ENCODE measurements at places on chromosomes 7 and 10.
A peak's percentile ranks its signal among the peaks of the same experiment; 100 is the strongest.

DNA sequence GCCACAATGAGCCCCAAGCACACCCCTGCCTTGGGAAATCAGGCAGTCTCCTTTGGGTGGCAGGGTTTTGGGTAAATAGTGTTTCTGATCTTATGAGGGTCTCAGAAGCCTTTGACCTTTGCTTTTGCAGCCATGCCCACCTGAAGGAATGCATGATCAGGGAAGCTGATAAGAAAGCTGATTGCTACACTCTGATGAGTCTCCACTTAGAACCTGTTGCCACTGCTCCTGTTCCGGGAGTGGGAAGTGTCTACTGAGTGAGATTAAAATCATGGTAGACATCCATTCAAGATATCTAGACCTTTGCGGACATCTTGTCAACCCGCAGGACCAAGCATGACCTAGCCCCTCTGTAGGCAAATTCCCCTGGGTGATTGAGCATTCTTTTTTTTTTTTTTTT, 282.6 kb downstream of the SKIDA1 start:
- no peak for DNase-seq

- no peak for DNase-seq
Measured at GRCh38 chr7:98836811-98837629, 32.8 kb downstream of the TMEM130 start.

- DNase-seq, result no peak
Measured at GRCh38 chr10:133420579-133420978, 3.8 kb downstream of the SPRN start.

DNA sequence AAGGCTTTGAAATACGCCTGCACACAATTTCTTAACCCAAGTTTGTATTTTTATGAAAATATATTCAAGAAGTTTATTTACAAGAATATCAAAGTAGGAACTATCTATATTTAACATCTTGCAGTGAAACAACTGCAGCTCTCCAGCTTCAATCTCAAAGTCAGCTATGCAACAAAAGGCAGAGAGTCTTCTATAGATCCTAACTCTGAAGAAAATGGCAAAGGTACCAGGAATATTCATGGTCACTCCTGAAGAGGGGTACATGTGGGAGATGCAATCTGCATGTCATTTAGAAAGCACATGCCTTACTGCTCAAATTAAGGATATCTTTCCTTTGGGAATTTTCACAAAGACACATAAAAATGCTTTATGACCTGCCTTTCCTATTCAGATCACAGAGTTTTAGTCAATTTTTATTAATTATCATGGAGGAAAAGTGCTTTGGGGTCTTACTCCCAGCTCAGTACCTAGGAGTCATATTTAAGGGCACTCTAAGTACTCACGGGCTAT, 1.5 kb downstream of the ANK3 start:
- no peak for DNase-seq

- no peak for DNase-seq
Measured at GRCh38 chr7:131897016-131897789, 340.8 kb upstream of the PODXL start.

DNA sequence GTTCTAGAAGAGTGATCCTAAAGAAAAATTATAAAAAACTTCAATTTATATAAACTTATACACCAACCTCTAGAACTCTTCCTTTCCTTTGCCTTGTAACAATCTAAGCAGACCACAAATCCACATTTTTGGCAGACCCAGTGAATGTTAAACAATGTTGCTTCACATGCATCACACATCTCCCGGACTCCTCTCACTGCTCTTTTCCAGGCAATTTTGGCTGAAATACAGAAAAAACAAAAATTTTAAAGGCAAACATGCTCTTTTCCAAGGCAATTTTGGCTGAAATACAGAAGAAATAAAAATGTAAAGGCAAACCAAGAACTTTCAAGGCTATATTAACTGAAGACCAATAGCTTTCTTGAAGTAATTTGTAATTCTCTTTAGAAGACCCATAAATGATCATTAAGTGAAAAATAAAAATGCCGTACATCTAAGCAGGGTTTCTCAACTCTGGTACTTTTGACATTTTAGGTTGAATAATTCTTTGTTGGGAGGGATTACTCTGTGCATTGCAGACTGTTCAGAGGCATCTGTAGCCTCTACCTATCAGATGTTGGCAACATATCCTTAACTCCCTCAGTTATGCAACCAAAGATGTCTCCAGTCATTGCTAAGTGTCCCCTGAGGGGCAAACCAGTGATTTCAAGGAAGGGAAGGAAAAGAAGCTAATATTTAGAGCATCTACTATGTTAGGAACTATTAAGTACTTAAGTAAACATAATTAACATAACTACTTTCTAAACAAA, 64.4 kb downstream of the NRBF2 start:
- DNase-seq, result no peak

DNA sequence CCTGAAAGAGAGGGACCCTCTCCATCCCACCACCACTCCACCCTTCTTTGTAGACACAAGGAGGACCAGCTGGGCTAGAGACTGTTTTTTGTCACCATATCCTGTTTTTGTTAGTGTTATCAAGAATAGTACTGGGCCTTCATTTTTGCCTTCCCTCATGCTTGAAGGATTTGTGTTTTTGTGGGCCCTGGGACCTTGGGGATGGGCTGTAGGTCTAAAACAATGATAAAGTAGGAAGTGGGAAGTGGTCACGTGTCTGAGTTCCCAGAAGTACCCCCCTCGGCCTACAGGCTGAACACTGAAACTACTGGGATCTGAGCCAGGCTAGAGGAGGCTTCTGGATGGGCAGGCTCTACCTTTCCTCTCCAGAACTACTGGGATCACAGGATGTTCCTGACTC, 8.9 kb downstream of the AGFG2 start:
- no peak for DNase-seq

DNA sequence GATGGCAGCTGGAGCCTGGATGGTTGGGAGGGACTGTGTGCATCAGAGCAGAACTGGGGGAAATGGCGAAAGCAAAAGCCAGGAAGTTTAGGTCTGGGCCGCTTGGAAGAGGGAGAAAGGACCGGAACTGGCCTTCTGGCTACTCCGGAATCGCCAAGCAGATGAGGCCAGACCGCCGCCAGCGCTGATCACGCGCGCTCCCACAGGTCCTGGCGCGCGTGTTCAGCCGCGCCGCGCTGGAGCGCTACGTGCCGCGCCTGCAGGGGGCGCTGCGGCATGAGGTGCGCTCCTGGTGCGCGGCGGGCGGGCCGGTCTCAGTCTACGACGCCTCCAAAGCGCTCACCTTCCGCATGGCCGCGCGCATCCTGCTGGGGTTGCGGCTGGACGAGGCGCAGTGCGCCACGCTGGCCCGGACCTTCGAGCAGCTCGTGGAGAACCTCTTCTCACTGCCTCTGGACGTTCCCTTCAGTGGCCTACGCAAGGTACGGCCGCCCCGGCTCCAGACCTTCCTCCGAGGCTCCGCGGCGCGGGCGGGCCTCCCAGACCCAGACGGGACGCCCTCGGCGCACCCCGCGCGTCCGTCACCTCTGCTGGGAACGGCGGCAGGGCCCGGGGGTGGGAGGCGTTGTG, 2.0 kb downstream of the CYP26C1 start:
- DNase-seq, result peak; percentile 23

DNA sequence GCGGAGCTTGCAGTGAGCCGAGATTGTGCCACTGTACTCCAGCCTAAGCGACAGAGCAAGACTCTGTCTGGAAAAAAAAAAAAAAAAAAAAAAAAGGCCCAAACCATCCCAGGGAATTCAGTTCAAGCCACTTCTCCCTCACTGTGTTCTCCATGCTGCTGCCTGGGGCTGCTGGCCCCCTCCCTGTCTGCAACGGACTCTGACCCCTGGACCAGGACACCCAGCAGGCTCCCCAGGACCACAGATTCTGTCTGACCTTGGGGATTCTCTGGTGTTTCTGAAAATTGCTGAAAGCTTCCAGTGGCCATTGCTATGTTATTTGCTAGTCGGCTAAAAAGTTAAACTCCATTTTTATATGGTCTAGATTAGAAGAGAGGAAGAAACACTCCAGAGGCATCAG, 261.7 kb upstream of the C7orf33 start:
- DNase-seq, result no peak

DNA sequence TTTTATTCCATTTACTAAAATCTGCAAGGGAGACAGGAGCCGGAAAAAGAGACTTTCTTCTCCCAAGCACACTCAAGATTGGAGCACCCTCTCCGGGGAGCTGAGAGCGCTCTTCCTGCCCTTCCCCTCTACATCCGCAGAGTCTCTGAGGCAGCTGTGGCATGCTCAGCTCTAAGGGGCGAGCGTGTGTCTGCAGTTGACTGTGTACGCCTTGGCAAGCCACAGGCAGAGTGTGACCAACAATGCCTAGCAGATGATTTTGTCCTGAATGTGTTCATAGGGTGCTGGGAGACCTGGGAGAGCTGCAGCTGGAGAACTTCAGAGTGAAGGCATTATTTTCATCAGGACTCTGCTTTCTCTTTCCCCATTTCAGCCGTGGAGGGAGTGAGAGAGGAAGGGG, 20.7 kb downstream of the MTURN start:
- no peak for DNase-seq
